PC-3 (cell line): ENCODE measurements at places on chromosomes 1 and 21. TPM values are rescaled to one million over a fixed set of nuclear protein-coding genes. Genes with fewer than 3 reads are reported as not detected.

AK2 gene
- total RNA-seq, result 213 and 236 TPM in 2 replicates

PLA2G2C gene
- 0.12 TPM in 1 of 2 replicates, not detected in the other for total RNA-seq

DNA sequence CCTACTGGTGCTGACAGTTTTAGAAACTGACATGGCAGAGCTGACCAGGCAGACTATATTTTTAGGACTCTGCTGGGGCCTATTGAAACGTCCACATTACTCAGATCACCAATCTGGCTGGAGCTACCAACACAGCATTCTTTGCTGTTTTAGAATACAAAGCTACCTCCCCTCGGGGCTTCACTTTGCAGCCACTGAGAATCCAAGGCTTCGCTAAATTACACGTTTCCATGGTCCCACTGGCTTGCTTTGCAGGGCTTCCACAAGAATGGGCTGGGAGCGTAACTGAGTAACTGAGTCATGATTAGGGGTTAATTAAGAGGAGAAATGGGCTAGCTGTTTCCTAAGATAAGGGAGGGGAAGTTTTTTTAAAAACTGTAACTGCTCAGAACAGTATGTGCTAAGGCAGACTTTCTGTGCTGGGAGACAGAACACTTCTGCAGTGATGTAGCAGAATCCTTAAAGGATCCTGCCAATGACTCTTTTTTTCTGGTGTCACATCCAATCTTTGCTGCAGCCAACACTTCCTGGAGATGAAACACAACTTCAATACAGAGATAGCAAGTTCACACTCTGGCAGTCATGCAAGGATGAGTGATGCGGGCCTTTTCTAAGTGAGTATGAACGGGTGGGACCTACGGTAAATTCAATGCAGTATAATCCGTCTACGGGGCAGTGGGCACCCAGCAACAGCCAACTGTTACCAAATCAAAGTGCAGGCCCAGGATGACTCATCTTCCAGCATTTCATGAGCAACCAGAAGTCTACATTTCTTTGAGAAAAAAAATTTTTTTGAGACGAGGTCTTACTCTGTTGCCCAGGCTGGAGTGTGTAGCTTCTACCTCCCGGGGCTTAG, 21.5 kb downstream of the NDUFS5 start:
- no peak overlapping the region for H3K27ac ChIP-seq
- H3K4me3 ChIP-seq, result no peak overlapping the region
- no peaks in the 10 kb centered on the region for H3K36me3 ChIP-seq
- no peaks in the 10 kb centered on the region for H3K27me3 ChIP-seq

- 0 out of 2 replicates have a peak, but pooled peaks cover 4% of the 10 kb centered on the region for H3K4me1 ChIP-seq
- H3K4me3 ChIP-seq, result no peak overlapping the region
- H3K27me3 ChIP-seq, result no peaks in the 10 kb centered on the region
- no peaks in the 10 kb centered on the region for H3K36me3 ChIP-seq
Observed at GRCh38 chr1:39170731-39171667, 33.5 kb upstream of the MACF1 start.

- no peaks in the 10 kb centered on the region for H3K27me3 ChIP-seq
- peaks cover 53% of the 10 kb centered on the region for H3K4me1 ChIP-seq
- no peaks in the 10 kb centered on the region; the same call in 1 of the 2 replicates for H3K36me3 ChIP-seq
- H3K27ac ChIP-seq, result no peak overlapping the region
Observed at GRCh38 chr1:36157115-36157903, 1.3 kb downstream of the MAP7D1 start.

DNA sequence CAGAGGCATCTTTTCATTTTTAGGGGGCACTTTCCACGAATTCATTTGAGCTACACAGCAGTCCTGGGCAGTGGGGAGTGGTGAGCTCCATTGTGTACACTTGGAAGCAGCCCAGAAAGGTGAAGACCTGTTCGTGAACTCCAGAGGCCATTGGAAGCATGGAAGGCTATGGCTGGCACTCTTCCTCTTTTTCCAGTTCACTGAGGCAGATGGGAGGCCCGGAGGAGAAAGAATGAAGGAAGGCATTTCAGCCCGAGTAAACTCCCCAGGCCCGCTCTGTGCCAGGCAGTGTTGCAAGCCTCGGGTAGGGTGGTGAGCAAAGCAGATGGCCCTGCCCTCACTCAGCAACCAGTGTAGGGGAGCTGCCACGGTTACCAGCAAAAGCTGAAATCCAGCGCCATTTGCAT, 673 bp upstream of the DHCR24 start:
- H3K4me3 ChIP-seq, result peak overlapping the region; percentile 90
- peak overlapping the region; percentile 96 for H3K27ac ChIP-seq
- no peaks in the 10 kb centered on the region for H3K27me3 ChIP-seq
- DNase-seq, result no peak
- peaks cover 43% of the 10 kb centered on the region for H3K4me1 ChIP-seq
- peaks cover 13% of the 10 kb centered on the region; the same call in 1 of the 2 replicates for H3K36me3 ChIP-seq

LDLRAD1 gene
- total RNA-seq, result not detected in 2 replicates

LIPI gene
- not detected in 2 replicates for total RNA-seq

NAXE gene
- 237 and 261 TPM in 2 replicates for total RNA-seq

LCE2C gene
- total RNA-seq, result not detected in 2 replicates

- peak; percentile 45 for DNase-seq
- no peak overlapping the region for H3K27ac ChIP-seq
- H3K4me1 ChIP-seq, result peaks cover 16% of the 10 kb centered on the region
- no peak overlapping the region for H3K4me3 ChIP-seq
- H3K36me3 ChIP-seq, result no peaks in the 10 kb centered on the region
Observed at GRCh38 chr1:154695985-154696384, 88.0 kb upstream of the ADAR start.

DNA sequence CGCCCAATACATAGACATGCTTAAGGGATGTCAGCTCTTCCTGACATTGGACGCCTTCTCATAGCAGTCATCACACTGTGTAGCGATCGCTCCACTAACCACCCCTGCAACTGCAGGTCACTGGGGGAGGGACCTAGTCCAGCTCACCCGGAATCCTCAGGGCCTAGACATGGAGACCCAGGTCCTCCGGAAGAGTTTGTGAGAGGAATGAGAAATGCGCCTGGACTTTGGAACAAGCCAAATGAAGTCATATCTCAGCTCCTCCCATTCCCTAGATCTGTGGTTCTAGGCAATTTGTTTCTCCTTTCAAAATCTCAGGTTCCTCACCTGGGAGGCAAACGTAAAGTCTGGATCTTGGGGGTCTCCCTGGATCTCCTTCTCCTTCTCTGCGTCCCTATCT, 253.3 kb downstream of the KAZN start:
- peaks cover 5% of the 10 kb centered on the region; the same call in 1 of the 2 replicates for H3K4me1 ChIP-seq
- no peaks in the 10 kb centered on the region for H3K36me3 ChIP-seq
- DNase-seq, result no peak
- peaks cover 24% of the 10 kb centered on the region for H3K27me3 ChIP-seq
- no peak overlapping the region for H3K4me3 ChIP-seq

DNA sequence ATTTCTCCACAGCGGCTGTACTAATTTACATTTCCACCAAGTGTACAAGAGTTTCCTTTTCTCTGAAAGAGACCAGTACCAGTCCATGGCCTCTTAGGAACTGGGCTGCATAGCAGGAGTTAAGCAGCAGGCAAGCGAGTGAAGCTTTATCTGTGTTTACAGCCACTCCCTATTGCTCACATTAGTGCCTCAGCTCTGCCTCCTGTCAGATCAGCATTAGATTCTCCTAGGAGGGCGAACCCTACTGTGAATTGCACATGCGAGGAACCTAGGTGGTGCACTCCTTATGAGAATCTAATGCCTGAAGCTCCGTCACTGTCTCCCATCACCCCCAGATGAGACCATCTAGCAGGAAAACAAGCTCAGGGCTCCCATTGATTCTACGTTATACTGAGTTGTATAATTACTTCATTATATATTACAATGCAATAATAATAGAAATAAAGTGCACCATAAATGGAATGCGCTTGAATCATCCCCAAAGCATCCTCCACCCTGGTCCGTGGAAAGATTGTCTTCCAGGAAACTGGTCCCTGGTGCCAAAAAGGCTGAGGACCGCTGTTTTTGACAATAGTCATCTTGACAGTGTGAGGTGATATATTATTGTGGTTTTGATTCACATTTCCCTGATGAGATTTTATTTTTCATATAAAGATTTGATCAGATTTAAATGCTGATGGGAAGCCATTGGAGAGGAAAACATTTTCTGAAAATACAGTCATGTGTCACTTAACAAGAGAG, 45.5 kb upstream of the MRPS6 start:
- H3K27ac ChIP-seq, result no peak overlapping the region
- DNase-seq, result no peak
- H3K4me3 ChIP-seq, result no peak overlapping the region
- H3K4me1 ChIP-seq, result peaks cover 3% of the 10 kb centered on the region; the same call in 1 of the 2 replicates
- H3K27me3 ChIP-seq, result no peaks in the 10 kb centered on the region

DNA sequence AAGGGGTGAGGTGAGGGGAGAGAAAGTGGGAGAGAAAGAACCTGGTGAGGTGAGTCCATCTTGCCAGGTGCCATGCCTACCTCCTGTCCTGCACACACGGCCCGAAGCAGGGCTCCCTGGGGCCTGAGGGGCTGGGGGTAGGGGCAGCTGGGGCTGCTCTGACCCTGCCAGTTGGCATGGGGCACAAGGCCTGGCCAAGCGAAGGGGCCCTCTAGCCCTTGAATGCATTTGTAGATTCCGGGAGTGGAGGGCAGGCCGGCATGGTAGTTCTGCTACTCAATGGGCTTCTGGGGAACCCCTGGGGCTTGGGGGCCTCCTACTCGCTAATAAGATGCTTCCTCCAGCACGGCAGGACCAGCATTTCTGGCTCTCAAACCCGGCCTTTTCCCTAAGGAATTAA, 3.6 kb upstream of the PRDM16 start:
- peaks cover 84% of the 10 kb centered on the region for H3K27me3 ChIP-seq
- H3K4me3 ChIP-seq, result no peak overlapping the region
- peaks cover 3% of the 10 kb centered on the region; the same call in 1 of the 2 replicates for H3K4me1 ChIP-seq

DNA sequence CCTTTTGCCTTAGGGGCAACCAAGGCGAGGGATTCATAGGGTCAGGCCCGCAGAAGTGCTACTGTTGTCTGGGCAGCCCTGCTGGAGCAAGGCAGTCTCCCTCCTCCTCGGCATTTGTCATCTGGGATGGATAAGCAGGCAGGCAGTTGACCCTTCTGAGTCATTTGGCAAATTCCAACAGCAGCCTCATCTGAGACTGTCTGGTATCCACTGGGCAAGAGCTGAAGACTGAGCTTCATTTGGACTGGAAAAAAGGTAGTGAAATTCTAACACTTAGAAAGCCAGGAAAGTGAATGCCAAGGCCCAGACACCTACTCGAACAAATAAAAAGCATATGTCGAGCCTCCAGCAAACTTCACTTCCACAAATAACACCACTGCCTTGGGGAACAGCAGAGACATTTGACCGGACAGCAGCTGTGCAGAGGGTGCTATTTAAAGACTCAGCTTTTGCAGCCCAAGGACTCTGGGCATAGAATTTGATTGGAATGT, 4.0 kb upstream of the ZBTB40 start:
- no peaks in the 10 kb centered on the region for H3K27me3 ChIP-seq
- no peak overlapping the region for H3K27ac ChIP-seq
- no peaks in the 10 kb centered on the region for H3K36me3 ChIP-seq
- DNase-seq, result peak; percentile 81
- no peak overlapping the region for H3K4me3 ChIP-seq
- peaks cover 22% of the 10 kb centered on the region for H3K4me1 ChIP-seq

DNA sequence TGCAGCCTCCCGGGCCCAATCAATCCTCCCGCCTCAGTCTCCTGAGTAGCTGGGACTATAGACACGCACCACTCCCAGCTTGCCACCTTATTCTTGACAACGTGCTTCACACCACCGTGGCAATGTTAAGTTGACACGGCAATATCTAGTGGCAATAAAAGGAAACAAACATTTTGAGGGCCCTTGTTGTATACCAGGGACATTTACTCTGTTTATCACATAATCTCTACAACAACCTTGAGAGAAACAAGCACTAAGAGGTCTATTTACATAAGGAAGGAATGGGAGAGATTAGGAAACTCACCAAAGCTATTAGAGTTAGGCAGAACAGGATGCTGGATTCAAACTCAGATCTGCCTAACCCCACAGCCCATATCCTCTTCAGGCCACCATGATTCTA, 3.1 kb downstream of the KLHDC8A start:
- DNase-seq, result no peak
- H3K4me3 ChIP-seq, result no peak overlapping the region
- no peak overlapping the region for H3K27ac ChIP-seq
- H3K27me3 ChIP-seq, result peaks cover 2% of the 10 kb centered on the region

ERO1B gene
- 0.46 and 0.95 TPM in 2 replicates for total RNA-seq

FYB2 gene
- not detected in 2 replicates for total RNA-seq

RNU1-1 gene
- total RNA-seq, result under 0.01 TPM in 2 replicates

- H3K27me3 ChIP-seq, result no peaks in the 10 kb centered on the region
- H3K27ac ChIP-seq, result no peak overlapping the region
- H3K36me3 ChIP-seq, result no peaks in the 10 kb centered on the region
Observed at GRCh38 chr1:116243333-116244054, 129.6 kb upstream of the ATP1A1 start.

KLHDC7A gene
- not detected in 2 replicates for total RNA-seq

OPTC gene
- total RNA-seq, result not detected in 2 replicates

WDR64 gene
- total RNA-seq, result not detected in 2 replicates

KRTAP13-2 gene
- total RNA-seq, result not detected in 2 replicates

DNA sequence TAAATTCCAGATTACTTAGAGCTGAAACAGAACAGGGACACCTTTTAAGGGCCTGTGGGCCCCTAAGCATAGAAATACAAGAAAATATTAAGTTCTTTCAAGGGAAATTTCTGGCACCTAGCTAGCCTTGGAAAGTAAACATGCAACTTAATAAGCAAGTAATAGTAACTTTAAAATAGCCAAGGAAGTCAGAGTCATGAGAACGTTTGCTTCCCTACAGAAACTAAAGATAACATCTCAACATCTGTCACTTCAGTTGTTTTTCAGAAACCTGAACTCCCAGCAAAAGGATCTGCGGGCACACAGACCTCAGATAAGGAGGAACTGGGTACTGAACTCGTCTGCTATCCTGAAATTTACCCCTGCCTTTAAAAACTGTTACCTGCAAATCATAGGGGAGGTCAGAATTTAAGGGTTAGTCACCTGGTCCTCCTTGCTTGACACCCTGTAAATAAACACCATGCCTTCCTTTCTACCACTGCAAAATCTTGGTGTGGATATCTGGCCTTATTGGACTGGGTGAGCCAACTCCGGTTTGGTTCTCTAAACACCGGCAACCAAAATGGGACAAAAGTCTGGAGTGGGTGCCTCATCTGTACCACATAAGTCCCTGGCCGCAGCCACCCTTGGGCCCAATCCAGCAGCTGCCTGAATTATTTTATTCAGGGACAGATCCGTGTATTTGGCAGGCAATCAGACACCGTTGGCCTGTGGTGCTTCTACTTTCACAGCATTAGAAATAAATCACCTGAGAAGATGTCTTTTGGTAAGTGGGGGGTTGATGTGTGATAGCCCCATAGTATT, 27.9 kb downstream of the NRDC start:
- no peak overlapping the region for H3K4me3 ChIP-seq
- H3K4me1 ChIP-seq, result no peaks in the 10 kb centered on the region
- H3K36me3 ChIP-seq, result peaks cover 10% of the 10 kb centered on the region
- no peaks in the 10 kb centered on the region for H3K27me3 ChIP-seq
- H3K27ac ChIP-seq, result no peak overlapping the region
